Caco-2 (cell line): ENCODE measurements at places on chromosomes 13 and 19.

GRCh38 chr19:49807058-49807903 is 5.8 kb downstream of the FUZ start:
- no peak for DNase-seq

- no peak for DNase-seq
Observed at GRCh38 chr19:51124216-51124615, 490 bp upstream of the SIGLEC9 start.

- DNase-seq = no peak
Observed at GRCh38 chr13:38376546-38376945, 26.9 kb downstream of the UFM1 start.

DNA sequence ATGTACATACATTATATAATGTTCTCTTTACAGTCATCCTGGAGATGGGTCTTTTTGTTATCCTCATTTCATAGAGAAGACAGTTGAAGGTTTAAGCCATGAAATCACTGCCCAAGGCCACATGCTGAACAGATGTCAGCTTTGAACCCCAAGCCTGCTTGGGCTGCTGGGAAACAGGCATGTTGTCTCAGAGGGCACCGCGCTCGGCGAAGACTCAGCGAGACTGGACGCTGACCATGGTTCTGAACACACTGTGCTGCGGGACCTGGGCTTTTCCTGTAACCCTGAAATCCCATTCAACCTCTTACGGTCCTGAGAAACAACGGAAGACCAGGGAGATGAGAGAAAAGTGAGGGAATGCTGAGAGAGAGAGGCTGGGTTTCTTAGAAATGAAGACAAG is 27.3 kb downstream of the LRFN3 start:
- peak; percentile 75 for DNase-seq

- DNase-seq = no peak
Observed at GRCh38 chr13:64925284-64925683, 2304.9 kb downstream of the PCDH9 start.

DNA sequence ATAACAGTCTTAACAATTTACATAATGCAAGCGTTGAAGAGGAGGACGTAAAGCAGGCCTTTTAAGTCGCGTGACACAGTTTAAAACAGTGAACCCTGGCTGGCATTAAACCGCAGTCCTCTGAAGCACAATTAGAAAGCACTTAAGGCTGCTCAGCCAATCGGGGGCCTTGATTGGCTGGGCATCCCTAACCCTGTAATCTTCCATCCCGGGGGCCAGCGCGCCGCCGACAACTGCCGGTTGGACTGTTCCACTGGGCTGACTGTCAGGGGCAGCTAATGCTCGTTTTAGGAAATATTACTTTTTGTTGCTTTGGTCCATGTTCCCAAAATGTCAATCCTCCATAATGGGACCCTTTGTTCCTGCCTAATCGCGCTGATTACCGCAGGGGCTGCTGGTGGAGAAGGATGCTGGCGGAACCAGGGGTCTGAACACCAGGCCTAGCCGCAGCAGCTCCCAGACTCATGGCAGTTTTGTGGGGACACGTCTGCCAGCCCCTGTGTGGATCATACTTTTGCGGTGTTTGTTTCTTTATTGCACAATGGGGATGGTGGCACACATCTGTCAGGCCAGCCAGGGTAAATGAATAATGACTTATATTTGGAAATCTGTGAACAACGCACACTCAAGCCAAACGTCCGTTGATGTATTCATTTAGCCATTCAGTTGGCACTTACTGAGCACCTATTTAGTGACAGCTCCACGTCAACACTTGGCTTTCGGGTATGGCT is 127.1 kb upstream of the SPACA7 start:
- DNase-seq = no peak

- no peak for DNase-seq
Observed at GRCh38 chr13:90014038-90014437, 1333.4 kb upstream of the MIR17HG start.
